GM23338 (cell line): ENCODE measurements at places on chromosomes 4 and X.

- no peak for DNase-seq
Observed at GRCh38 chrX:108285356-108285755, 152.9 kb downstream of the COL4A6 start.

- no peak for DNase-seq
Observed at GRCh38 chr4:20326460-20326859, 74.8 kb downstream of the SLIT2 start.

DNA sequence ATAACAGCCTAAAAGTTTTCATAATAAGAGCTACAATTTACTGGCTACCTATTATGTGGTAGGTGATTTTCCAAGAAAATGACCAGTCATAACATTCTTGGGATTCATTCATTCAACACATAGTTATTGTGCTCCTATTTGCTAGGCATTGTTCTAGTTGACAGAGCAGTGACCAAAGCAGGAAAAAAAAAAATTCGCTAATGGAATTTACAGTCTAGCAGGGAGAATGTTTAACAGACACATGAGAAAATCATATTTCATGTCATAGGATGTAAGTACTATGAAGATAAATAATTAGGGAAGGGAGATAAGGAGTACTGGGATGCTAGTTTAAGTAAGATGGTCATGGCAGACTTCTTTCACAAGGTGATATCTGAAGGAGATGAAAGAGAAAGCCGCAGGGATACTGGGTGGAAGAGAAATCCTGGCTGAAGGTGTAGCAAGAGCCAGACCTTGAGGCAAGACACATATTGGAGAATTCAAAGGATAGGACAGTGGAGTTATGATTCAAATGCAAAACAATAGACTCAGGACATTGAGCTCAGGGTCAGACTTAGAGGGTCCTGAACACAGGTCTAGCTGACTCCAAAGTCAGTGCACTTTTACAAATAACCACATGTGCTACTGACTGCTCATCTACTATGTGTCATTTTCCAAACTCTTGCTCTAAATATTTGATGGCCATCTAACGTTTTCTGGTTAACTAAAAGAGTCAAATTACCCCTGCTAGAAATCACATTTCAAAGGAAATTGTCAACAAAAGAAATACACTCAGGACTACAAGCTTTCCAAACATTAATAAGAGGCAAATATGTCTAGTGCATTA lies 20.4 kb downstream of the SPCS3 start:
- DNase-seq, result no peak

DNA sequence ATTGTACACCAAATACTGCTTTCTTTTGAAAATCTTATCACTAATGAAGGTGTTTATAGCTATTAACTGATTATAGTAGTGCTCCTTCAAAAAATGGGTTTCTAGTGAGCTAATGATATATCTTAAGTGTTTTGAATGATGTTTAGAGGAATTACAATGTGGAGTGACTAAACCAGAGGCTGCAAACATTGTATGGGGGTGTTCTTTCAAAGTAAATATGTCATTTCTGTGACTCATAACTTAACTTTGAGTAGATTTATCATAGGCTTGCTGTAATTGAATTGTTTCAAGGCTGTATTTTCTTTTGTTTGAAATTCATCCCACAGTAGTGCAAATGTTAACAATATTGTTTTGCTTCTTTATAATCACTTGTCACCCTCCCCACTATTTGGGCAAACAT lies 141.6 kb downstream of the IL1RAPL2 start:
- DNase-seq, result no peak

DNA sequence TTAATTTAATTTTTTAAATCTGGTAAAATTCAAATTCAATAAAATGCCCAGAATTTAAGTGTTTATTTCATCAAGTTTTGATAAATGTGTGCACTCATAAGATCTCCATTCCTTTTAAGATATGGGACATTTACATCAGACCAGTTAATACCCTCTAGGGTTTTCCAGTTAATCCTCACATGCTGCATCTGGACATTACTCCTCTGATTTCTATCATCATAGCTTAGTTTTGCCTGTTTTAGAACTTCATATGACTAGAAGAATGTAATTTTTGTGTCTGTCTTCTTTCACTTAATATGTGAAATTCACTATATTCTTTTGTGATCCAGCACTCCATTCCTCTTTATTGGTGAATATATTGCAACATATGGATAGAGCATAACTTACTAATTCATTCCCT lies 727.7 kb upstream of the FAM241A start:
- no peak for DNase-seq

DNA sequence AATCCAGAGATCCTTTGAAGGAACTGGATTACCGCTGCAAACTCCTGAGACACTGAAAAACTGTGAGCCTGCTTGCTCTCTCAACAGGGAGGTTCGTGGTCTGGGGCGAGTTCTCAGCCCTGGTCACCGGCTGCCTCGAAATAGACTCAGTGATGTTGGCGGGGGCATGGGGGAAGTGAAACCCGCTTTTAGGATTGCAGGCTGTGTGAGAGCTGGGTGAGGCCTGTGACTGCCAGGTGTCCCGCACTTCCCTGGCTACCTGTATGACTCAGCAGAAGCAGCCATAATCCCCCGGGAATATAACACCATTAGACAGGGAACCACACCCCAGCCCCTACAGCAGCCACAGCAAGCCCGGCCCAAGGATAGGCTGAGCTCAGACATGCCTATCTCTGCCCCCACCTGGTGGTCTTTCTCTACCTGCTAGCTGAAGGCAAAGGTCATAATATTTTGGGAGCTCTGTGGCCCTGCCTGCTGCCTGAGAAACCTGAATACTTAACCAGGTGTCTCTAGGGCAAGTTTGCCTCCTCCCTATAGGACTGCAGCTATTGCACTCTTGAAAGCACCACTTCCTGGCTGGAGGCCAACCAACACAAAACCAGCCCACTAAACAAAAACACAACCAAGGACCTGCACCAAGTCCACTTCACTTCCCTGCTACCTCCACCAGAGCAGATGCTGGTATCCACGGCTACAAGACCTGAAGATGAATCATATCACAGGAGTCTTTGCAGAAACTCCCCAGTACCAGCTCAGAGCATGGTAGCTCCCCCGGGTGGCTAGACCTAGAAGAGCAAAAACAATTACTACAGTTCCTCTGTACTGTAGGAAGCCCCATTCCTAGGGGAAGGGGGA lies 202.0 kb downstream of the RRAGB start:
- DNase-seq, result peak; percentile 6

DNA sequence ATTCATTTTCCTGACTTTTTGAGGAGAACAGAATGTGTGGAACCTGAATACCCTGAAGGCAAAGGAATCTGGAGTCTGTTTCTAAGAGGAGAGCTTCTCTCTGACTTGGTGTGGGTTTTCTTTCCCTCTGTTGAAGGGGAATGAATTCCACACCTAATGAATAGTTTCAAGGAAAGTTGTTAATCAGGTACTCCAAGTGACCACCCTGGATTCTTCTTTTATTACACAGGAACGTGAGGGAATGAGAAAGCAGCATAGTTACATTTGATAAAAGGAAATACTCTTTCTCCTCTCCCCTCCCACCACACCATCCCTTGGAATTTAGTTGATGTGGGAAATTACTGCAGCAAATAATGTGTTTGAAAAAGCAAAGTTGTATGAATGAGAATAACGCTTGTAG lies 29.7 kb downstream of the SLIT2 start:
- peak; percentile 27 for DNase-seq

- DNase-seq, result no peak
Observed at GRCh38 chr4:149830823-149831222, 15.2 kb upstream of the IQCM start.

GRCh38 chrX:77298296-77298695 lies 148.9 kb upstream of the FGF16 start:
- no peak for DNase-seq

- no peak for DNase-seq
Observed at GRCh38 chrX:20361890-20362262, 95.2 kb upstream of the RPS6KA3 start.

- no peak for DNase-seq
Observed at GRCh38 chr4:62912531-62912930, 1496.7 kb downstream of the TECRL start.

DNA sequence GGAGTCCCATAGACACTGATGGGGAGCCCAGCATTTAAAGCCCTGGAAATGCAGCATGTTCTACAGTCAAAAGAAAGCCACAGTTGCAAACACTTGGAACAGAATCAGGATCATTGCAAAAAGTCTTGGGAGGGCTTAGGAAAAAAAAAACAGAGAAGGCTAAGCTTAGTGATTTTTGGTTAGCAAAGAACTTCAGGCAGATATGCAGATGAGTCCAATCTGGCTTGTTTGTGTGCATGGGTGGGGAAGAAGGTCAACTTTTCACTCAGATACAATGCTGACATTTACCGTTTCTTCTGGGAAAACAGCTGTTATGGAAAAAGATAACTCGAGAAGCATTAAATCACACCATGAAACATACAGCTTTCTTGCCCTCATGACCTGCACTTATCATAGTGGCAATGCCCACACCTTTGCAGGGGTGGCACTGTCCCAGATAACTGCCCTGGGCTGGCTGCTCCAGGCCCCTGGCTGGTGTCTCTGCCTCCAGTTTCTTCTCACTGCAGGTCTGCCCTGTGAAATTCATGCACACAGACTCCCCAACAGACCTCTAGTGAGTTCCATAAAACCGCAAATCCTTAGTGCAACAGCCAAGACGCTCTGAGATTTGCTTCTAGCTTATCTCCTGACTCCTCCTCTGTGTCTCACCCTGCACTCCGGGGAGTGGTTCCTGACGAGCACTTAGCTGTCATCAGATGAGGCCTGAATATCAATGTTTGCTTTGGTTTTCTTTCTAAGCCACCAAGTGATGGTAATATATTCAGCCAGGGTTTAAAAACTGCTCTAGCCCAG lies 99.2 kb downstream of the DRD5 start:
- DNase-seq, result no peak
